Endodermal cell (in vitro differentiated cells): ENCODE measurements at places on chromosomes 6 and 20.
A peak's percentile ranks its signal among the peaks of the same experiment; 100 is the strongest.

- DNase-seq, result peak; percentile 78
Observed at GRCh38 chr20:8360035-8360434, 228.0 kb downstream of the PLCB1 start.

- DNase-seq, result peak; percentile 81
Observed at GRCh38 chr6:141562186-141562811, 570.4 kb upstream of the GJE1 start.

DNA sequence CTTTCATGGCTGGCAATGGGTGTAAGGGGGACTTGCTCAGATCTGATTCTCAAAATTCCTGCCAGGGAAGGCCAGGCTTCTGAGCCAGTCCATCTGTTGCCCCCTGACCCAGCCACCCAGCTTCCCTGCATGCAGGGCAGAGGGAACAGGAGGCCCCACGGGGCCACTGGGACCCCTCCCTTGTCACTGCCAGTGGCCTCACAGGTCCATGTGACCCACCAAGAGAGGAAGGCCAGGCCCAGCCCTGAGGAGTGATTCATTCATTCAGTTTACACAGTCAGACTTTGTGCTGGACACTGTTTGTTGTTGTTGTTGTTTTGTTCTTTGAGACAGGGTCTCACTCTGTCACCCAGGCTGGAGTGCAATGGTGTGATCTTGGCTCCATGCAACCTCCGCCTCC is 39.5 kb downstream of the UBE2V1 start:
- no peak for DNase-seq

DNA sequence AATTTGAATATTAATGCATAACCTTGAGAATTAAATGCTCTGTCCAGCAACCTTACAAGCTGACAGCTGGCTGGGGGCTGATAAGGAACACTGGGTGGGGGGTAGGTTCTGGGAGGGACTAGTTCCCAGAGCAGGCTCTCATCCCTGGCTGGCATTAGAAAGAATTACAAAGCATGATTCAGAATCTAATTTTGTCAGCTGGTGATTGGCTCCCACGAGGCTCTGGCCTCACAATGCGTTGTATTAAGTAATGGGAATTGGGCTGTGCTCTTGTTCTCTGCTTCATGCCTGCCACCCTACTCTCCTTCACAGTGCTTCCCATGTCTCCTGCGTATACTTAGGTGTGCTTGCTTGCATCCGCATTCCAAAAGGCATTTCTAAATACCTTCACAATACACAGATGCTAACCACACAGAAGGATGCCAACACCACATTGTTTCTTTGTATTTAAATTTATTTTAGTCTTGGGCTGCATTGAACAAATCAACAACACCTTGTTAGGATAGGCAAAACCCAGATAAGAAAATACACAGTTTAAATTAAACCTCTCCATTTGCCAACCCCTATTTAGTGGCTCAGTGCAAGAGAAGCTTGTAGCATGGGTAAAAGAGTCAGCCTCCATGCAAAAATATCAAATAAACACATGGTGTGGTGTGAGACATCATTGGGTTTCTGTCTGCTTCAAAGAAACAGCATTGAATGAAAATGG is 434.5 kb upstream of the JAG1 start:
- DNase-seq, result peak; percentile 68

DNA sequence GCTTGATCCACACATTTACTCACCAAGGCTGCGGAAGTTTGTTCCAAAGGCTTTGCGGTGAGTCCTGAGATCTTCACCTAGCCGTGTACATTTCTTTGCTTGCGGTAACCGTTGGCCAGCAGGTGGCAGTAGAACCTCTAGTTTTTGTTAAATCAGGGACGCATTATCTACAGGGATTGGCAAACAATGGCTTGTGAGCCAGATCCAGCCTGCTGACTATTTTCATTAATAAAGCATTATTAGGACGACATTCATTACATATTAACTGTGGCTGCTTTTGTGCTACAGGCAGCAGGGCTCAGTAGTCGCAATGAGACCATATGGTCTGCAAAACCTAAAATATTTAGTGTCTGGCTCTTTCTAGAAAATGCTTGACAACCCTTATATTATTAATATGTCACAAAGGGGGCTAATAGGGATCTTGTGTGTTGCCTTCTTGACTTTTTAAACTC is 174.1 kb downstream of the DOK5 start:
- DNase-seq, result peak; percentile 95

DNA sequence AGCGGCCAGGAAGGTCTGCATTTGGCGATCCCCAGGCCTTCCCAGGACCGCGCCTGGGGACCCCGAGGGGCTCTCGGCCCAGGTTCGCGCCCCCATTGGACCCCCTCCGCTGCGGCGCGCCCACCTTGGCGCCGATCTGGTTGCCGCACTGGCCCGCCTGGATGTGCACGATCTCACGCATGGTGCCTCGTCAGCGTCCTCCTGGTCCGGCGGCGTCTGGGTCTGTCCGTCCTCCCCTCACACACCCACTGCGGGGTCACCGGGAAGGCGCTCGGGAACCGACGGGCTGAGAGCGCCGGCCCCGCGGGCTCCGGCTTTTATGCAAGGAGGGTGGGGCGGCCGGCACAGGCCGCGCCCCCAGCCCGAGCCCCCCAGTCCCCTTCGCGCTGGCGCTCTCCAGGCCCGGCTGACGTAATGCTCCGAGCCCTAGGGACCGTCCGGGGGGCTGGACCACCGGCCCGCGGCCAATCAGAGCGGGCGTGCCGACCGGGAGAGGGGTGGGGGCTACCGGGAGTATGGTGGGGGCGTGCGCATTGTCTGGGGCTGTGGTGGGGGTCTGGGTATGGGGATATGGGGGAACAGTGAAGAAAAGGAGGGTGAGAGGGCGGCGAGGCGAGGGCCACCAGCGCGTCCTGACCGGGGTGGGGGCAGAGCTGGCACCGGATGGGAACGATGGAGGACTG is at the start of gene TUBB2B:
Gene TUBB2B (minus strand): TSS at position 291 of the 683 bp plus-strand sequence. CDS start 110 bp downstream, at position 181.
- DNase-seq, result peak; percentile 96

DNA sequence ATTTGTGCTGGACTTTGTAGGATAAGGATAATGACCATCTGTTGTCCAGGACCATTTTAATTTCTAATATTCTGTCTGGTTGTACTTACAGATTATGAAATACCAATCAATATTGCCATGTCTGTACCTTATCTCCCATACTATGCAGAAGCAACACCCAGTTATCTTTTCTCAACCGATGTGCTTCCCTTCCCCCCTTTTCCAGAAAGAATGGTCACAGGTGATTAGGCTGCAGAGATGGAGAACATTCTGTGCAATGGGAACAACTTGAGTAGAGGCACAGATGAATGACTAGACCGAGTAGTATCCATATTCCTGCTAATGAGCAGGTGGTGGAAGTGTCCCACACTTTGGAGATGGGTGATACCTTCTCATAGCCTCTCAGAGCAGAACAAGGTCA is 10.5 kb downstream of the RALY start:
- DNase-seq, result no peak

DNA sequence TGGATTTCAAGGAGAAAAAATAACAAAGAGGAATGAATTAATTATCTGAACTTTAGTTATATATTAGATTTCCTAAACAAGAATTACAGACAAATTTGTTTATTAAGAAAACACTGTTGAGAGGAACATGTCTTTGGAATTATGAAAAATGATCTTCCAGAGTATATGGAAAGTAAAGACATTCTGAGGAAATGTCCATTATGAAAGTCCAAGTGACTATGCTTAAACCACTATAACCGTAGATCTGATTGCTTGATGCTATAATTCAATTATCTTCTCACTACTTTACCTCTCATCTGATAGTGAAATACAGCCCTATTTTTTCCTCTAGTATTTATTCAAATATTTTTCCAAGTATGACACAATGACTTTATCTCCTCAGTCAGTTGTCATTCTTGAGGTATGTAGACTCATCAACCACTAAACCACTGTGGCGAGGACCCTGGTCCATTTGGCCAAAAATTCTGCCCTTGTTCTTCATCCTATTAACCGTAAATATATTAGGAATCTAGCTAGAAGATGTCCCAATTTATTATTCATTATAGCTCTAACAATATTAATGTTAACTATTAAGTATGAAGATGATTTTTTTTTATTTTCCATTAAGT is 37.3 kb upstream of the AHI1 start:
- no peak for DNase-seq

GRCh38 chr6:163956571-163957407 is 542.3 kb downstream of the QKI start:
- peak; percentile 91 for DNase-seq

DNA sequence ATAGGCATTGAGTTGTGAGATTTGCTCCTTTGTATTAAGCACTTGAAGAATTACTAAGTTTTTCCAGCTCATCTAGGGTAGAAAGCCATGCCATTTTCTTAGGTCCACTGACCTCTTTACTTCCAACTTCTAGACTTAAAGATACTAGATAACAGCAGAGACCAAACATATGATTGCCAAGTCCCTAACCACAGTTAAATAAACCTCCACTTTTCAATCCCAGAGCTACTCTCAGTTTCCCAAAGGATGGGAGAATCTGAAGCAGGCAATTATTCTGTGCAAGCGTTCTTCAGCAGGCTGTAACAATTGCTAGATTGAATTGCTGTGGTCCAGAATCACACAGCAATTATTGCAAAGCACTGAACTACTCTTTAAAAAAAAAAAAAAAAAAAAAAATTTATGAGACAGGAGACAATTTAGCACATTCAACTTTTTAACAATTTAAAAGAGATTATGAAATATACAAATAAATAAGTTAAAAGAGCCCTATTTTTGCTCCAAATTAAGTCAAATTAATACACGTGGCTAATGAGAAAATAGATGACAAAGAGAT is 104.0 kb upstream of the PRSS16 start:
- DNase-seq, result no peak

DNA sequence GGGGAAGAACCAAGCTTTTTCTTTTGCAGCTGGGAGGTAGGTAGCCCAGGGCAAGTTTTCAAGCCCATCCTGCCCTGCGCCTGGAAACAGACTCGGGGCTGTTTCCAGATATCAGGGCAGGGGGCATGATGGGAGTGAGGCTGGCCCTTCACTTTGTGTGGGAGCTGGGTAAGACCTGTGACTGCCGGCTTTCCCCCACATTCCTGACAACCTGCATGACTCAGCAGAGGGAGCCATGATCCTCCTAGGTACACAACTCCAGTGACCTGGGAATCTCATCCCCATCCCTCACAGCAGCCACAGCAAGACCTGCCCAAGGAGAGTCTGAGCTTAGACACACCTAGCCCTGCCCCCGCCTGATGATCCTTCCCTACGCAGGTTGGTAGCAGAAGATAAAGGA is 280.8 kb downstream of the SOX4 start:
- DNase-seq, result peak; percentile 50

DNA sequence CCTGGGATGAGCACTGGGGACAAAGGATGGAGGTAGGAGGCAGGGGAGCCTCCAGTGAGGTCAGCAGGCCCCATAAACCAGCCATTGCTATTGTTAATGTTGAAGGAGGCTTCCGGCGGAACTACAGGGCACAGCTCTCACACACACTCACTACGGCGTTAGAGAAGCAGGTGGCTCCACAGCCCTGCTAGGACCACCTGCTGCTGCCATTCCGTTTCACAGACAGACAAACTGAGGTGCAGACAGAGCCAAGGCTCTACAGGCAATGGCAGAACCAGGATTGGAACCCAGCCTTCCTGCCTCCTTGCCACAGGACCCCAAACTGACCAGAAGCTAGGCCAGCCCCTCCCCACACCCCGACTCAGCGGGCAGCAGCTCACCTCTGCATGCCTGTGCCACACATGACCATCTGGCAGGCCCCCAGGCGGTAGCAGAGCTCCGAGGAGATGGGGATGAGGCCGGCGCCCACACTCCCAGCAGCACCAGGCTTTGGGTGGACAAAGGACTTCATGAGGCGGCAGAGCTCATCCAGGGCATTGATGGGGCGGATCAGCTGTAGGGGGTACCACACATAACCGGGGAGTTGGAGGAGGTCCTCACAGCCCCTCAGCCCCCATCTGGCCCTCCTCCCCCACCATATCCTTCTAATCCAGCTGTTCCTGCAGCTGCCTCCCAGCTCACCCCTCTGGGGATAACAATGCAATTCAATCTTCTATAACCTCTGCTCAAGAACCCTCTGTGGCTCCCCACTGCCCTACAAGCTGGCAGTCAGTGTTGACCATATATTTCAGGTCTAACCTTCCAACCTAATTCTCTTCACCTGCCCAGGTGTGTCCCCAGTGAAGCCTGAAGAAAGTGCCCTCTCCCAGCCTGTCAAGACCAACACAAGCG is 198.5 kb downstream of the PREX1 start:
- no peak for DNase-seq
